ENCODE measurements at places on chromosomes 13 and 19.
A peak's percentile ranks its signal among the peaks of the same experiment; 100 is the strongest.

DNA sequence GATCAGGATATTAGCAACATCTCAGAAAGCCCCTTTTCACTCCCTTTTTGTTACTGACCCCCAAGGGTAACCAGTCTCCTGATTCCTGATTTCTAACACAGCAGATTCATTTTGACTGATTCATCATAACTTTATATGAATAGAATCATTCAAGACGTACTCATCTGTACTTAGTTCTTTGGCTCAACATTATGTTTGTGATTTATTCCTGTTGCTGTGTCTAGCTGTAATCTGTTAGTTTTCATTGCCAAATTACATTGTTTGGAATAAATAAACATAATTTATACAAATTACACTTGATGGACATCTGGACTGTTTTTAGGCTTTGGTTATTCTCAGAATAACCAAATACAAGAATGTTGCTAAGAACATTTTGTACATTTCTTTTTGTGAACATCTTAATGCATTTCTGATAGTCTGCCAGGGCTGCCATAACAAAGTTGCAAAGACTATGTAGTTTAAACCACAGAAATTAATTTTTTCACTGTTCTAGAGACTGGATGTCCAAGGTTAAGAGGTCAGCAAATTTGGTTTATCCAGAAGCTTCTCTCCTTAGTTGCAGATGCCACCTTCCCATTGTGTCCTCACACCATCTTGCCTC is 62.8 kb upstream of the EDNRB start:
- DNase-seq = no peak

DNA sequence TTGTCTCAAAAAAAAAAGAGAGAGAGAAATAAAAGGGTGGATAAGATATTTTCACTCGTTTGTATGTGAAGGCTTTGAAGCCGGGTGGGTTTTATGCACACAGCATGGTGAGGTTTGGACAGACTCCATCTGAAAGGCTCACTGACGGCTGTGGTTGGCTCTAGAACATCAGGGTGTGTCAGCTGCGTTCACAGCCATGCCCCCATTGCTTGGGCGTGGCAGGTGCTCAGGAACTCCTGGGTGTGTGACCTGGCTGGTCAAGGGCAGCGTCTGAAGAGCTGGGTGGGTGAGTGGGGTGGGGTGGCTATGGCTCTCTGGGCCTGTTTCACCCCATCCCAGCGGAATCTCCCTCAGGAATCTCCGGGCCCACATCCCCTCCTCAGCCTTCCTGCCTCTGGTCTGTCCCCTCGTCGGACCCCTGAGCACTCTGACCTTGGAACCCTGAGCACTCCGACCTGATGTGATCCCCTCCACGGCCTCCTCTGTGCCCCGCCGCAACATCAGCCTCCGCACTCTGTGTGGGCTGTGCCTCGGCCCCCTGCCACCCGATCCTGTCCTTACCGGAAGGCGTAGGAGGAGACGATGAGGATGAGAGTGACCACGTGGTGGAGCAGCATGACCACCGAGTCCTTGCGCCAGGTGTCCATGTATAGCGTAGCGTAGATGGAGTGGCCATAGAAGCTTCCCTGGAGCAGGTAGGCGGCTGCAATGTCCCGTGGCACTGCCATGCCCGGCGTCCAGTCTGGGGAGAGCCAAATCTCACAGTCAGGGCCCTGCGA is 12.2 kb downstream of the CERS1 start:
- DNase-seq = no peak

DNA sequence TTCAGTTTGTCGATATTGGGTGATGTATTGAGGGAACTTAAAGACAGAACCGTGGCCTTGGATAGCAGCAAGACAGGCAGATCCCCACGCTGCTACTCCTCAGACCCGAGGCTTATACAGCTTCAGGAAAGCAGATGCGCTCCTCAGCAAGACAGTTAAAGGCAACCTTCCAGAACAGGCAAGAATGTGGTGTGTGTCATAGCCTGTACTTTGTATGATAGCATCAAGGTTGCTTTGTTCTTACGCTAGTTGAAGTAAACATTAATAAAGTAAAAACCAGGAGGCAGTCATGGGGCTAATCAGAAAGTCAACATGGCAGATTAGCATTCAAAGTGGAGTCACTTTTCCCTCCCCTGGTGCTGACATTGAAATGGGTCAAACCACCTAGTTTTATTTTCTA is 473.2 kb downstream of the DCT start:
- no peak for DNase-seq

DNA sequence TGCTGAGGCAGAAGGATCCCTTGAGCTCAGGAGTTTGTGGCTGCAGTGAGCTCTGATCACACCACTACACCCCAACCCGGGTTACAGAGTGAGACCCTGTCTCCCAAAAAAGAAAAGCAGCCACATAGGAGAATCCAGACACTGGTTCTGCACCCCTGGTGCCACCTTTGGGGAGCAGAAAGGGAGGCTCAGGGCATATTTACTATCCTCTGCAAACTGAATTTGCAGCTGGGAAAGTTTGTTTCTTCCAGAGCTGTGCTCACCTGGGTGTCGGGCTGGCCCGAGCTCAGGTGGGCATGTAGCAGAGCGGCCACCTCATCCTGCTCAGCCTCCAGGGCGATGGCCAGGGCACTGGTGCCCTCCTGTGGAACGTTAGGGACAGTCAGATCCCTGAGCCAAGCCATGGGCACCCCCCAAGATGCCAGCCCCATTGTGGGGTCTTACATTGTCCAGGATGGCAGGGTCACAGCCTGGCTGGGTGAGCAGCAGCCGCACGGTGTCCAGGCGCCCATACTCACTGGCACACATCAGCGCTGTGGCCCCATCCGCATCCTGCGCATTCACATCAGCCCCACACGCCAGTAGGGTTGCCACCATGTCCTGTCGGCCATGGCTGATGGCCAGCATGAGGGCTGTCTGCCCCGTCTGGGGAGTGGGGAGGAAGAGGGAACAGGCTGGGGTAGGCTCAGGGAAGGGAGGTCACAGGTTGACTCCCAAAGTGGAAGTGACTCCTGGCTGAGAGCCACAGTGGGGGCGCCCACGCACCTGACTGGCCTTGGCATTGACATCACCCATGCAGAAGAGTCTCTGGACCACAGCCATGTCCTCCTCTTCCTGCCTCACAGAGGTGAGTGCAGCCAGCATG is 3.1 kb downstream of the RPS28 start:
- DNase-seq = no peak

- DNase-seq = no peak
Measured at GRCh38 chr13:99056381-99057014, 78.6 kb upstream of the DOCK9 start.

DNA sequence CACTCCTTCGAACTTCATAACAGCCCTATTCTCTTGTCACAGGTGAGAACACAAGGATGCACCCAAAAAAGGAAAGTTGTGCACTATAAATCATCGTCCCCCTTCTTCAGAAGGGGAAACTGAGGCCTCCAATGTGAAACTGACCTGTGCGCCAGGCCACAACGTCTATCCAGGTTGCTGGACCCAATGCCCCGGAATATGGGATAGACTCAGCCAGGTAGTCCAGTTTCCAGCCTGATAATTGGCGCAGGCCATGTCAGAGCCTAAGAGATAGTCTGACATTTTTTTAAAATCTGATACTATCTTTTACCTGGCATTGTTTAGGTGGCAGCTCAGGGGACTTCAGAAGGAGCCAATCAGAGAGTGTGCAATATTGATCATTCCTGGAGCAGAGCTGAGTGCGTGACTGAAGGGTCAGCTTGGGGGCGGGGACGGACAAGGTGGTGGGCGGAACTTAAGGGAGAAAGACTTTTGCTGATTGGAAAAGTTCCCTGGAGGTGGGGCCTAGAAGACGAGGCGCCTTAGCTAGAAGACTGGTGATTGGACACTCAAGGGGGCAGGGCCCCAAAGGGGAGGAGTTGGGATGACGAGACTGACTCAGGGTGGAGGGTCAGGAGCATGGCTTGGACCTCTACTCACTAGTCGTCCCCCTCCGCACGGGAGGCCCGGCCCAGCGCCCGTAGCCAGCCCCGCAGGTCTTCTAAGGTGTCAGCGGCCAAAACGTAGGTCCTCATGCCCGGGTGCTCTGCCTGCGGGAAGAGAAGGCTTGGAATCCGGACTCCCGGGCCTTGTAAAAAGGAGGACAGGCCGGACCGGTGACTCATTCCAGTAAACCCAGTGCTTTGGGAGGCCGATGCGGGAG is 8.5 kb downstream of the PLEKHA4 start:
- DNase-seq = peak; percentile 55

DNA sequence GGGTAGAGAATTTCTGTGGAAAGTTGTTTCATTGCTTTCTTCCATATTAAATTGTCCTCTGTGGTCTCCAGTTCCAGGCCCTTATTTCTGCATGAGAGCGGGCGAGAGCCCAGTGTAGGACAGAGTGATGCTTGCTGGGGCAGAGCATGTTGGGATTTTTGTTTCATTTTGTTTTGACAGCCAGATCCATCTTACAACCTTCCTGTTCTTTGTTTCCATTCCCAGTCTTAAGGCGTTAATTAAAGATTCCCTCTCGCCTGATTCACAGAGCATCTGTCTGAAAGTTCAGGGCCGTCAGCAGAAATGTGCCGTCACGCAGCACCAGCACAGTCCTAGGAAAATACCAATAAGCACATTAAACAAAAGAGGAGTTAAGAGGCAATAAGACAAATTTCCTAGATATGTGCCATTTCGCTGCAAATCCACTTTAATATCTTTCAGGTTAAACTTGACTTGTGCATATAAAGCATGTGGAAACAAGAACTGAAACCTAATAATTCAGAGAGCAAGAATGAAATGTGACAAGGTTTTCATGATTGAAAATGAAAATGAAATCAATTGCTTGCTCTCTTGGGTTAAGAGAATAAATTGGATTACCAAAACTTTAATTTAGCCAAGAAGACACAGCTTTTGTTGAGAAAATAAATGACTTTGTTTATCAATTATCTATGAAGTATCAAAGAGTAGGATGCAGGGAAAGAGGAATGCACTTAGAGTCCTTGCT is 210.7 kb upstream of the SLC10A2 start:
- DNase-seq = no peak

DNA sequence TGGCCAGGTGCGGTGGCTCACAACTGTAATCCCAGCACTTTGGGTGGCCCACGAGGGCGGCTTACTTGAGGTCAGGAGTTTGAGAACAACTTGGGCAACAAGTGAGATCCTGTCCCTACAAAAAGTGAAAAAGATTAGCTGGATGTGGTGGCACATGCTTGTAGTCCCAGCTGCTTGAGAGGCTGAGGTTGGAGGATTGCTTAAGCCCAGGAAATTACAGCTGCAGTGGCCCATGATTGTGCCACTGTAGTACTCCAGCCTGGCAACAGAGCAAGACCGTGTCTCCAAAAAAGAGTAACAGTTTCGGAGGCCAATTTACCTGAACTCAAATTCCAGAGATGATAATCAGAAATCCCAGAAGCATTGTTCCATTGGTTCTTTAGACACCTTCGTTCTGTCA is 4.4 kb downstream of the ZNF473 start:
- no peak for DNase-seq

GRCh38 chr19:46361915-46362314 is 15.0 kb downstream of the PPP5C start:
- no peak for DNase-seq

- no peak for DNase-seq
Measured at GRCh38 chr13:98440390-98441055, 136.4 kb downstream of the STK24 start.

DNA sequence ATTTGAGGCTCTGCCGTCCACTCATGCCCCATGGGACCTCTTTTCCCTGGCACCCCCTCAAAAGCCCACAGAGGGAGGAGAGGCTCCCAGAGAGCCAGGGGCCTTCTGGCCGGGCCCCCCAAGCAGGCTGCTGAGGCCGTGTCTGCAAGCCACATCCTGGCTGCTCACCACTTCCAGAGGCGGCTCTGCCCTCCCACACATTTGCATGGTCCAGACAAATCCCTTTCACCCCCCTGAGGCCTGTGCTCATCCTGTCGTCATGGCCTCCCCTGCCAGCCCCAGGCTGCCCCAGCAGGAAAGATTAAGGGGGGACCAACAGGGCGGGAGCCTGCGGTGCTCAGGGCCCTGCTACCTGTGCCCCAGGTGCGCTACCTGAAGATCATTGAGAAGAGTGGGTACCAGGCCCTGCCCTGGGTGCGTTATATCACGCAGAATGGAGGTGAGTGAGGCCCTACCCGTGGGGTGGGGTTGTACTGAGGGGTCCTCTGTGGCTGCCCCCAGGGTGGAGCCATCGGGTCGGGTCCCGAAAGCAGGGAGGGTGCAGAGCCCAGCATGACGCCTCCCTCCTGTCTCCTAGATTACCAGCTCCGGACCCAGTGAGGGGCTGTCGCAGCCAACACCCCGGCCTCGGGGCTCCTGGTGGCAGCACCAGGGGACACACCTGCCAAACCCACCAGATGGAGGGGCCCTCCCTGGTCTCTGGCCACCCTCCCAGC is 36.3 kb downstream of the AP1M1 start:
- no peak for DNase-seq

DNA sequence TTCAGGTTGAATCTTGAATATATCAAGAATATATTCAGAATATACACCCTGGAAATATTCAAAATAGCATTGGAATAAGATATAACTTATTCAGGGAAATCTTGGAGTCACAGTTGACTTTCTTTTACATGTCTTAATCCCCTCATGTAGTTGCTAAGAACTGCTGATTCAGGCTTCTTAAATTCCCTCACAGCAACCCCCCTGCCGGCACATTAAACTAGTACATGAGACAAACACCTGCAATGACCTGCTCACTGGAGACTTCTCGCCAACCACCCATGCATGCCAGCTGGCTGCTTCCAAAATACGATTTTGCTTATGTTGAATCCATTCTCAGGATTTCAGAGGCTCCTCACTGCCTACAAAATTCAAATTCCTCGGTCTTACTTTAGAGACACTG is 997.1 kb downstream of the EFNB2 start:
- DNase-seq = no peak

DNA sequence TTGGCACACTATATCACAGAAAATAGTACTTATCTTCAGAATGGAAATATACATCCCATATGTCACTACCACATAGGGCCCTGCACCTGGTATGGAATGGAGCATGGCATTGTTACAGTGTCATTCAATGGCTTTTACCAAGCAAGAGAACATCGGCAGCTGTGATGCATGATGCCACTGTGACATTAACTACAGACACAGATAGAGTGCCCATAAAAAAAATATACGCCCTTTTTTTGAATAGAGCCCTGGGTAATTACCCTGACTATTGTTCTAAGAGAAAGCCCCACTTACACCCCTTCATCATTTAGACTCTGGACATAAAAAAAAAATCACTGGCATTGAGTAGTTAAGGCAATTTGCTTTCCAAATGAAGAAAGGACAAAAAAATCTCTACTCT is 320.3 kb downstream of the DNAJC15 start:
- DNase-seq = no peak

GRCh38 chr19:39158646-39159260 is 33.2 kb downstream of the PAK4 start:
- DNase-seq = no peak

DNA sequence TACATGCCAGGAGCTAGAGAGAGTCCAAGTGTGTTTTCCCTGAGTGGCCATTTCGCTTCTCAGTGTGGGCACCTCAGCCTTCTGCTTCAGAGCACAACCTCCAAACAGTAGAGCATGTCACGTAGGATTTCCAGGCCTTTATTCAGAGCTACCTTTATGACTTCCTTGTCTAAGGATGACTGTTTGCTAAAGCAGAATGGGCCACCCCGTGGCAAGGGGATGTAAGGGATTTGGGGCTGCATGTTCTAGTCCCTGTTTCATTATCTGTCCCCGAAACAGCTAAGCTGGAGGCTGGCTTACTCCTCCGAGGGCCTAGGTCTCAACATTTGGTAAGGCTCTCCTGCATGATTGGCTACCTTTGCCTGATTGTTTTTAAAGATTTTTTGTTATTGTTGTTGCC is 6.0 kb downstream of the RNASEH2B start:
- DNase-seq = no peak
